Spinal cord (tissue), 10 donors: ENCODE measurements at places on chromosomes 13 and 19.
A peak's percentile ranks its signal among the peaks of the same experiment; 100 is the strongest.

GRCh38 chr13:27370305-27370872, 54.0 kb upstream of the GTF3A start:
- no peak for DNase-seq
- no peaks in the 10 kb centered on the region for H3K4me1 ChIP-seq
- no peak overlapping the region for H3K4me3 ChIP-seq
- no peaks in the 10 kb centered on the region for H3K36me3 ChIP-seq
- H3K27ac ChIP-seq: no peak overlapping the region

- H3K27ac ChIP-seq: no peak overlapping the region
- no peak for DNase-seq
- no peak overlapping the region for H3K4me3 ChIP-seq
- no peaks in the 10 kb centered on the region for H3K36me3 ChIP-seq
These were observed 196.8 kb downstream of the PDS5B start for GRCh38 chr13:32783067-32783466.

DNA sequence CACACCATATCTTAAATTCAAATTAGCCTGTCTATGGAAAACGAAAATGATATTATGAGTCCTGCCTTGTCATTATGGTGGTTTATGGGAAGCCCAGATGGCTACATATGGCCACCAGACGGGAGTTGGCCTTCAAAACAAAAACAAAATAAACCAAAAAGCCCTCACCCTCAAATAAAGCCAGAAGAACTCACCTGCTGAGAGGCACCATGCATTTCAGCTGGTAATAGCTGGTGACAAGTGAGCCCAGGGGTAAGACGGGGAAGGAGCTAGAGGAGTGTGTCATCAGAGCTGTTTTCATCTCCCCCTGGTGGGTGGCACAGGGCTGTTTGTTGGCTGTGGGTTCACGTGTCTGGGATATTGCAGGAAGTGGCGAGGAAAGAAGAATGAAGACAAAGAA, 152.9 kb downstream of the EFNB2 start:
- no peak overlapping the region for H3K27ac ChIP-seq
- no peaks in the 10 kb centered on the region for H3K36me3 ChIP-seq
- no peak for DNase-seq
- no peak overlapping the region for H3K4me3 ChIP-seq
- H3K27me3 ChIP-seq: no peaks in the 10 kb centered on the region
- no peaks in the 10 kb centered on the region for H3K4me1 ChIP-seq

DNA sequence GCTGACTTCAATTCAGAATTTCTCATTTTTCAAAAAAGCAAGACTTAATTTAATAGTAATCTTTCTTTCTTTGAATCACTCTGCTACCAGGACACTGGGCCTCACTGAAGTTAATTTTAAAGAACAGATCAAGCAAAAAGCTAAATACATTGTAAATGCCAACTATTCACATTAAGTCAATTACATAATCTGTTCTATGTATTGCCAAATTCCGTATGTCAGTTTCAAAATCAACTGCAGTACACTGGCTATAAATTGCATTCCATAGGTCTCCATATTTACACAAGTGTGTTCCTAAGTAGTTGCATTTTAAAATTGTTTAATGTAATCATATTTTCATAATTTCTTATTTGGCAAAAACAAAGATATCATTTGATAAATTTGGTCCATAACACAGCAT, 10.1 kb downstream of the FOXO1 start:
- H3K27ac ChIP-seq: no peak overlapping the region
- no peaks in the 10 kb centered on the region for H3K27me3 ChIP-seq
- no peaks in the 10 kb centered on the region for H3K36me3 ChIP-seq
- DNase-seq: no peak
- H3K4me3 ChIP-seq: no peak overlapping the region

DNA sequence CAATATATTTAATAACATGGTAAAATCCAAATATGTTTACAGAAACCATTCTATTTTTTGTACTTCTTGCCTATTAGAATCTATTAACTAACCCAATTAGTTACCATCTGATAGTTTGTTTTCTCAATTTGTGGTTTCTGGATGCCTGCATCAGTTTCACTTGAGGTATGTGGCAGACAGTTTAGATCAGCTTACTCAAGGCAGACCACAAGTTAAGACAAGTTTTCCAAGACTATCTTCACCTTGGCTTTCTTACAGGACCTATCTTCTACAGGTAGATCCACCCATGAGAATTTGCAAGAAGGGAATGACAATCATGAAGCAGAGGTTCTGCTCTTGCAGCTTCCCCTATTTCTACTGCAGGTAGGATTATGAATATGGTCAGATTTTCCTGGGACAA, 458.6 kb downstream of the DACH1 start:
- H3K36me3 ChIP-seq: no peaks in the 10 kb centered on the region
- no peak for DNase-seq
- no peak overlapping the region for H3K4me3 ChIP-seq

DNA sequence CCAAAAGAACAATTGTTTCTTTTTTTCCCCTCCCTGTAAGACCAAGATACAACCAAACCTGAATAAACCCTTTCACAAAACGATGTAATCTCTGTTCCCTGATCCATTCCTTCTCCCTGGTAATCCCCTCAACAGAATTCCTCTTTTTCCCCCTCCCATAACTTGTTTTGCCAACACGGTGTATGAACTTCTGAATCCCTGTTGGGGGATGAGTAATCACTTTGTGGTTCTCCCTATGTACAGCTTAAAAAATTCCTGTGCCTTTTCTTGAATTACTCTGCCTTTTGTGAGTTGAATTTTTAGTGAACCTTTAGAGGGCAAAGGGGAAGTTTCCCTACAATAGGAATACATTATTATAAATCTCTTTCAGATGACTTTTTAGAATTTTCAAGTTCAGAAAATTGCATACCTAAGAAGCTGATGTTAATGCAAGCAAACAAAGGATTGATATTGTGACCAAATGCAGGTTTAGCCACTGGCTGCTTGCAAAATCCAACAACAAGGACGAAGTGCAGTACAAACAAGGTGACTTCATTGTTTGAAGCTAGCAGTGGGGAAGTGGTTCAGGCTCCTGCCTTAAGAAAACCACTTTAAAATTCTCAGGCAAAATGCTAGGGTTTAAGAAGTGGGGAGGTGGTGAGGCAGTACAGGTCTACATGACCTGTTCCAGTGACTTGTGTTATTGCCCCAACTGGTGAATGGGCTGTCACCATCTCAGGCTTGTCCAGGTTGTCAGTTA, 15.0 kb upstream of the EPSTI1 start:
- no peak overlapping the region for H3K4me3 ChIP-seq
- H3K4me1 ChIP-seq: no peaks in the 10 kb centered on the region
- no peak for DNase-seq
- no peaks in the 10 kb centered on the region for H3K36me3 ChIP-seq

- no peak overlapping the region for H3K27ac ChIP-seq
- H3K4me3 ChIP-seq: no peak overlapping the region
- H3K27me3 ChIP-seq: no peaks in the 10 kb centered on the region
- peaks cover 12% of the 10 kb centered on the region for H3K4me1 ChIP-seq
These were observed 12.4 kb downstream of the ZNF552 start for GRCh38 chr19:57802269-57802668.

GRCh38 chr19:54696117-54696548, 28.1 kb upstream of the KIR3DL3 start:
- no peak overlapping the region for H3K4me3 ChIP-seq
- H3K4me1 ChIP-seq: no peaks in the 10 kb centered on the region
- DNase-seq: no peak
- no peaks in the 10 kb centered on the region for H3K27me3 ChIP-seq
- no peaks in the 10 kb centered on the region for H3K36me3 ChIP-seq

GRCh38 chr19:31214997-31215396, 134.2 kb downstream of the TSHZ3 start:
- no peaks in the 10 kb centered on the region for H3K36me3 ChIP-seq
- H3K4me1 ChIP-seq: no peaks in the 10 kb centered on the region
- no peak for DNase-seq

DNA sequence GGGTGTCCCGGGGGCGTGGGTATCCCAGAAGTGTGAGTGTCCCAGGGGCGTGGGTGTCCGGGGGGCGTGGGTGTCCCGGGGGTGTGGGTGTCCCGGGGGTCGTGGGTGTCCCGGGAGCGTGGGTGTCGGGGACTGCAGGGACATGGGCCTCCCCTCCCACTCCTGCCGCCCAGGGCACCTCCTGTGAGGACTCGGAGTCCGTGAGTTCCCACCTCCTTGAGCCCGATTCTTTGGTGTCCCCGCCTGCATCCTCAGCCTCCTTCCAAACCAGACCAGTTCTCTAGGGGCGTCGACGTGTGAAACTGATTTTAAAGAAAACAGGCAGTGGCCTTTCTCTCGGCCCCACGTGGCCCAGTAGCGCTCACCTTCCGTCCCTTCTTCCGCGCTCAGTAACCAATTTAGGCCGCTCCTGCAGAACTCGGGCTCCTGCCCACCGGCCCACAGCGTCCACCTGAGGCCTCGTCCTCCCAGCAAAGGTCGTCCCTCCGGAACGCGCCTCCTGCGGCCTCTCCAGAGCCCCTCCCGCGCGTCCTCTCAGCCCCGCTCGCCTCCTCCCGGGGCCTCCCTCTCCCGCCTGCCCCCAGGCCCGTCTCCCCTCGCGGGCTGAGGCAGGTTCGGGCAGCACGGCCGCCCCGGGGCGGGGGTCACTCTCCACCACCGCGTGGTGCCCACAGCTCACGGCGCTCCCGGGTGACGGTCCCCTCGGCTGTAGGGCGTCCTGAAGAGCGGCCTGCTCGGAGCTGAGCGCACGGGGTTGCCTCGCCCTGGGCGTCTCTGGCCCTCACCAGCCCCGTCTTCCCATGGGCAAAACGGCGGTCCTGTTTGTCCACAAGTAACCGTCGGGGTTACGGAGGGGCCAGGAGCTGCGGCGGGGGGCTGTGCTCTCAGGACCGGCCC, 3.8 kb downstream of the F7 start:
- no peaks in the 10 kb centered on the region for H3K36me3 ChIP-seq
- DNase-seq: no peak
- H3K4me3 ChIP-seq: no peak overlapping the region
- H3K27ac ChIP-seq: no peak overlapping the region

DNA sequence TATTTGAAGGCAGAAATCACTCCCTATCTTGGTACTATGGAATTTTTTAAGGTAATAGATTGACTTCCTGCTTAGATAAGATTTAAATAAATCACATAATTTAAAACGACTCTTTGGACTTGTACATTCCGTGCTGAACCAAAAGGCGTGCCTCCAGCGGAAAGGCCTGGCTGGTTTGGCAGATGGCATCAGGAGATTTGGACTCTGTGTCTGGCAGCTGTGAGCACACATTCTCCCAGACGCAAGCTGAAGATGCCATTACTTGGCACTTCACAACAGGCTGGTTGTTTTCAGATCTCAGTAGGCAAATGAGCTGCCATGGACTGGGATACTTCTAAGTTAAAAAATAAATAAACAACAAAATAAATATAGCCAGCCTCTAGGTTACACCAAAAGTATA, 104.5 kb upstream of the SLC15A1 start:
- no peak overlapping the region for H3K27ac ChIP-seq
- peaks cover 16% of the 10 kb centered on the region for H3K36me3 ChIP-seq
- no peak overlapping the region for H3K4me3 ChIP-seq
- no peaks in the 10 kb centered on the region for H3K27me3 ChIP-seq
- no peaks in the 10 kb centered on the region for H3K4me1 ChIP-seq
- DNase-seq: no peak

- peak overlapping the region; percentile 54 for H3K4me3 ChIP-seq
- peaks cover 6% of the 10 kb centered on the region for H3K36me3 ChIP-seq
- H3K27ac ChIP-seq: peak overlapping the region; percentile 33
- no peaks in the 10 kb centered on the region for H3K4me1 ChIP-seq
- peak; percentile 96 for DNase-seq
These were observed 28.5 kb downstream of the ZNF266 start for GRCh38 chr19:9406798-9407352.

GRCh38 chr19:23415561-23416191, 20.4 kb upstream of the ZNF91 start:
- peaks cover 11% of the 10 kb centered on the region for H3K4me1 ChIP-seq

- no peaks in the 10 kb centered on the region for H3K4me1 ChIP-seq
- no peak for DNase-seq
- peaks cover 82% of the 10 kb centered on the region for H3K36me3 ChIP-seq
- H3K4me3 ChIP-seq: no peak overlapping the region
- H3K27ac ChIP-seq: no peak overlapping the region
These were observed 23.3 kb downstream of the LAMP1 start for GRCh38 chr13:113320226-113320875.

DNA sequence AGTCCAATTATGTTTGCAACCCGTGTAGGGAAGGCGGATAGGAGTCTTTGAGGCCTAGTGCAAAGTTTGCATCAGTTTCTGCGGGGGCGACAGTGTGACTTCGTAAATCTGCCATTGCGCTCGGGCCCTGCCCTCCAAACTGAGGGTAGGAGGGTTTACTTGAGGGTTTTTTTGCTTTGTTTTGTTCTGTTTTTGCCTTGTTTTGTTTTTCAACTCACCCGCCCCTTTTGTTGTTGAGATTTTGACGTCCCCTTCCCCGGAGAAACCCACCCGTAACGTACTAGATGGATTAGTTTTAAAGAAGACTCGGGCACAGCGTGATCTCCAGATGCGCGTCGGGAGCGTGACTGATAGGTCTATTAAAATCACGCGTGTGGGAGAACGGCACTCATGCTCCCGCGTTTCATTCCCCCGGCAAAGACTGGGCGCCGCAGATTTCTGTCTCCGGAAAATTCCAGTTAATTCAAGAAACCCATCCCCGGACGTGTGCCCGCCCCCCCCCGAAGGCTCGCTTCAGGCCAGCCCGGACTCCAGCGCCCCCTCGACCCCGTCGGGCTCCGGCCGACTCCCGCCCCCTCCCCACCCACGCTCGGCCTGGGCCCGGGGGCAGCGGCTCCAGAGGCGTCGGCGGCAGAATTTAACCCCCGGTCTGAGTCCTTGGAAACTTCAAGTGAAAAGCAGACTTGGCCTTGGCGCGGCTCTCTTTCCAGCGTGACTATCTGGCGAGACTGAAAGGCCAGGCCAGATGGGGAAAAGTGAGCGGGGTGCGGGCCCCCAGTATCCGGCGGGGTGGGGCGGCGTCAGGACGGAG, 5.0 kb downstream of the SOX1 start:
- peaks cover 31% of the 10 kb centered on the region for H3K4me1 ChIP-seq
- peak overlapping the region; percentile 22 for H3K27ac ChIP-seq
- H3K27me3 ChIP-seq: peaks cover 82% of the 10 kb centered on the region
- DNase-seq: no peak
- peaks cover 3% of the 10 kb centered on the region for H3K36me3 ChIP-seq

DNA sequence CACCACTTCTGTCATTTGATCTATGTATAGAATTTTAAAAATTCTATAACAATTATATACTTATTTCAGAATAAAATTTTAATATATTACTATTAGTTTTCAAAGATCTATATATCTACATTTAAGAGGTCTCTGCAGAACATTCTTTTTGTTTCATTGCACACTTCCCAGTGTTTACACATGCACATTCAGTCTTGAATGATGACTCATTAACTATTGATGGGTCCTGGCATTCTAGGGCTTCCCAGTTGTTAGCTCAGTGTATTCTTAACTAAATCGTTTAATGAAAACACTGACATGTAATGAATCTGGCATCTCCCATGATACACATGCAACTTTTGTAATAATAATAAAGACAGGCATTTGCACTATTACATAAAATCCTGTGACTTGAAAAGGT, 324.6 kb downstream of the KLF12 start:
- H3K4me1 ChIP-seq: no peaks in the 10 kb centered on the region
- peaks cover 4% of the 10 kb centered on the region for H3K36me3 ChIP-seq
- no peak for DNase-seq
- no peaks in the 10 kb centered on the region for H3K27me3 ChIP-seq

- peaks cover 16% of the 10 kb centered on the region for H3K36me3 ChIP-seq
- H3K4me1 ChIP-seq: no peaks in the 10 kb centered on the region
- H3K4me3 ChIP-seq: no peak overlapping the region
- no peak for DNase-seq
These were observed 14.9 kb downstream of the CELF5 start for GRCh38 chr19:3239367-3239766.

GRCh38 chr19:49441210-49441959, at the start of gene SLC17A7:
SLC17A7 (minus strand) TSS chr19:49441527; CDS start chr19:49441379, 148 bp downstream.
- H3K27me3 ChIP-seq: peaks cover 66% of the 10 kb centered on the region
- H3K27ac ChIP-seq: no peak within 1 kb of the TSS
- DNase-seq: no peak
- H3K4me3 ChIP-seq: no peak within 1 kb of the TSS
- peaks cover 7% of the 10 kb centered on the region for H3K36me3 ChIP-seq
- H3K4me1 ChIP-seq: peaks cover 29% of the 10 kb centered on the region
